Activated T-cell treated with anti-CD3 and anti-CD28 coated beads, Interleukin-2, amount 50 U/mL, for 72 hours (primary cell): ENCODE measurements at places on chromosomes 4 and X.

DNA sequence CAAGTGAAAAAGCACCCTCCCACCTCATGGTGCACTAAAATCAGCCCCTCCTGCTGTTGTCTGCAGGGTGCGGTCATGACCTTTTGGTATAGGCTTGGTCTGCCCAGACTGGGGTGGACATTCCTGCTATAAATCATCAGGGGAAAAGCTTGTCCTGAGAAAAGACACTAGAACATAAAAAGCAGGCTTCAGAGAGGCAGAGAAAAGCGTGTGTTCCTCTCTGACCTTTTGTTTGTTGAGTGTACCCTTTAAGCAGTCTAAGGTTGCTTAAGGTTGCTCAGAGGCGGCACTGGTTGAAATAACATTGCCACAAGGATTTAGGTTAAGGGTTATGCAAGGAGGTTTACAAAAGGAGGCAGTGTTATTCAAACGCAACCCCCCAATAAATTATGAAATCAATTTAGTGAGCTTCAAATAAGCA lies 43.5 kb downstream of the CCDC158 start:
- no peak for DNase-seq

- no peak for DNase-seq
Measured at GRCh38 chr4:15833801-15834200, 55.7 kb downstream of the CD38 start.

- no peak for DNase-seq
Measured at GRCh38 chr4:163542275-163542674, 47.8 kb downstream of the TMA16 start.

GRCh38 chr4:7021355-7021754 lies 21.8 kb upstream of the TADA2B start:
- DNase-seq: no peak

DNA sequence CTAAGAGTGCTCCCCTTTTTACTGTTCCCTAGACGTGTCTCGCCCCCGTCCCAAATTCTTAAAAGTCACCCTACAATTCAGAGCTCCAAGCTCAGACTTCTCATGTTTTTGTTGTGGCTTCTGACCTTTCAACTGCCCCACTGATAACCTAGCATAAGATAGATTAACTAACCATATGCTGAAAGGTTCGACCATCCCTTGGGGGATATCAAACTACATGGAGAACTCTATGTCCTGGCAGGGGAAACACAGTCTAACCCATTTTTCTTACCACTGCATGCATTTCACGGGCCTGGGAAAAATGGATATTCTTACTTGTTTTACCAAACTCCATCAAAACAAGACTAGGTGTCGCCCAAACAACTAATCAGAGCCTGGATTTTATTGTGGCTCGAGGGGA lies 236.4 kb upstream of the MID1 start:
- no peak for DNase-seq

- DNase-seq: no peak
Measured at GRCh38 chr4:51843309-51844152, 578 bp downstream of the DCUN1D4 start.
